ENCODE measurements at places on chromosomes 2 and 18.

GRCh38 chr2:239714116-239714515 is 311.0 kb downstream of the NDUFA10 start:
- DNase-seq = no peak

GRCh38 chr2:23571085-23571484 is 186.1 kb downstream of the KLHL29 start:
- no peak for DNase-seq

GRCh38 chr2:159186462-159186861 is 100.0 kb downstream of the WDSUB1 start:
- DNase-seq = no peak

DNA sequence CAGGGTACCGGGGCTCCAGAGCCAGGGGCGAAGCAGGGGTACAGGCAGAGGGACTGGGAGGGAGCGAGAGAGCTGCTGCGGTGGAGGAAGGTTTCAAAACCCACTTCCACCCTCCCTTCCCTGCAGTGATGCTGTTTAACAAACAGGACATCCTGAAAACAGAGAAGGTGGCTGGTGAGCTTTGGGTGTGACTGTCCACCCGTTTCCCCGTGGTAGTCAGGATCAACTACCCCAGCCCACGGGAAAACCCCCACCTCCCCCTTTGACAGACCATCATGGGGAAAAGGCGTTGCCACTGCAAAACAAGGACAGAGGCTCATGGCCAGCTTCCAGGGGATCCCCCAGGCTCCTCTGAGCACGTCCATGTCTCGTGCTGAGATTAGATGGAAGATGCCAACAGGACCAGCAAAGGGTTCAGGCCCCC is 12.9 kb downstream of the TMEM185B start:
- no peak for DNase-seq

DNA sequence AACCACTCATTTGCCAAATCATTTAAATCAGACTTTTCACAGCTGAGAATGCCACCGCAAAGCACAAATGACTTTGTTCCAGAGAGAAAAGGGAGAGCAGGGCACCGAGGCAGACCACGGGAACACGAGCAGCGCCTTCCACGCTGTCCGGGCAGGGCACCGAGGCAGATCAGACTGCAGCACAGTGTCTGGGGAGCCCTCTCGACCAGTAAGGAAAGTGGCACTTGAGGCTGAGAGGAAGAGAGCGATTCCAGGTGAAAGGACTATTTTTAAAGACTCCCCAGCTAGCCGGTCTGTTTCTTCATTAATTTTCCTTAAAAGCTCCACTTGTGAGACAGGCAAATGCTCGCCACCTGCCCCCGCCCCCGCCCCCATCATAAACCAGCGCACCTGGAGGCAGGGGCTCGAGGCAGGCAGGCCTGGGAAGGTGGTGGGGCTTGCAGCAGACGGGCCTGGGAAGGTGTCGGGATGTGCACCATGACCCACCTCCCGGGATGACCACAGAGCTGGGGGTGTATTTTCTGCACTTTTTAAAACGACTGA is 80.9 kb upstream of the CTDP1 start:
- DNase-seq = no peak

GRCh38 chr2:174343343-174343622 is 8.5 kb downstream of the SP9 start:
- no peak for DNase-seq

GRCh38 chr18:45935591-45936335 is 31.4 kb downstream of the EPG5 start:
- no peak for DNase-seq

DNA sequence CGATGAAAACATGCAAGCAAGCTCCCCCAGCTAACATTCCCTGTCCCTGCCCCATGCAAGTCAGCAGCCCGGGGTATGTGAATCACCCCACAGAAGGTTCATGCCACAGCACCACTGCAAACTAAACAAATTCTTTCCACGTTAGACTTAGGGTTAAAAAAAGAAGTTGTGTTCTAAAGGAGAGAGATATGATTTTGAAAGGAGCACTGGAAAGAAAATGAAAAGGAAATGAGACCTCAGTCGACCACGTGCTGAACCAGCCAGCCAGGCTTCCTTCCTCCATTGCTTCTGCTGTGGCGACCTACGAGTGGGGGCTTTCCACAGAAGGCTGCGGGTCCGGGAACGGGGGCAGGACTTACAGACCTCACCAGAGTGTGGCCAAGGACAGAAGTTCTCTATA is 52.0 kb downstream of the ARL4C start:
- DNase-seq = peak; percentile 35

DNA sequence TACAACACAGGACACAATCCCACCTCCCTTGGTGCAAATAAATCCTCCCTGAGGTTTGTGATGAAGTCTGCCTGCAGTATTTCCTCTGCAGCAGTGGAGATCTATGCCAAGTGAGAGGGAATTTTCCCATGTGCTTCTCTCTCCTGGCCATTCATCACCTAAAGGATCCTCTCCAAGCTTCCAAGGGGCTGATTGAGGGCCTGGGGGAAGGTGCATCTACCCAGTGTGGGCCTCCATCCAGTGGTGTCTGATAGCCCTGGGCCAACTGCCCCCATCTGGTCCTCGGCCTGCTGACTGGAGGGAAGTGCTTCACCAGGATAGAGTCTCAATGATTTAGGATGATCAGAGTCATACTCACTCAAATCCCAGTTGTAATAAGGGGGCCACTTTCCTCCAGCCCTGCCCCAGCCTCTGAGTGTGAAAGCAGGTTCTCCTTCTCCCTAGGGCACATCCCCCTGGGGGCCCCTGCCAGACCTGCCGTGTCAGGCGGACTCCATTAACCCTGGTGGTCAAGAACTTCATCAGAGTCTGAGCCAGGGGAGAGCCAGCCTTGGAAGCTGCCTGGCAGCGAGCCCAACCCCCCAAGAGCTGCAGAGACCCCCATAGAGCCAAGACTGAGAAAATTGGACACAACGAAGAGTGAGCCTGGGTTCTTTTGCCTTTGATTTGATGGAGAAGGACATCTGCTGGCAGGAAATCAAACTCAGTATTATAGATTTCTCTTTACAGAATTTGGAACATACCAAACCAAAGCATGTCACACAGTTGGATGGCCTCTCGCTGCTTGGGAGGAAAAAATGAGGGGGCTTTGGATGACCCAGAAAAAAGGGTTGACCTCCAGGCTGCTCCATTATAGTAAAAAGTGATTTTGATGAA is 509.6 kb downstream of the CMPK2 start:
- no peak for DNase-seq

GRCh38 chr2:167960089-167960747 is 287.2 kb downstream of the STK39 start:
- no peak for DNase-seq

- no peak for DNase-seq
Measured at GRCh38 chr2:37506407-37507050, 162.1 kb downstream of the QPCT start.

- no peak for DNase-seq
Measured at GRCh38 chr2:141501752-141502151, 629.1 kb downstream of the LRP1B start.

GRCh38 chr18:63997606-63998005 is 27.7 kb downstream of the SERPINB8 start:
- no peak for DNase-seq

DNA sequence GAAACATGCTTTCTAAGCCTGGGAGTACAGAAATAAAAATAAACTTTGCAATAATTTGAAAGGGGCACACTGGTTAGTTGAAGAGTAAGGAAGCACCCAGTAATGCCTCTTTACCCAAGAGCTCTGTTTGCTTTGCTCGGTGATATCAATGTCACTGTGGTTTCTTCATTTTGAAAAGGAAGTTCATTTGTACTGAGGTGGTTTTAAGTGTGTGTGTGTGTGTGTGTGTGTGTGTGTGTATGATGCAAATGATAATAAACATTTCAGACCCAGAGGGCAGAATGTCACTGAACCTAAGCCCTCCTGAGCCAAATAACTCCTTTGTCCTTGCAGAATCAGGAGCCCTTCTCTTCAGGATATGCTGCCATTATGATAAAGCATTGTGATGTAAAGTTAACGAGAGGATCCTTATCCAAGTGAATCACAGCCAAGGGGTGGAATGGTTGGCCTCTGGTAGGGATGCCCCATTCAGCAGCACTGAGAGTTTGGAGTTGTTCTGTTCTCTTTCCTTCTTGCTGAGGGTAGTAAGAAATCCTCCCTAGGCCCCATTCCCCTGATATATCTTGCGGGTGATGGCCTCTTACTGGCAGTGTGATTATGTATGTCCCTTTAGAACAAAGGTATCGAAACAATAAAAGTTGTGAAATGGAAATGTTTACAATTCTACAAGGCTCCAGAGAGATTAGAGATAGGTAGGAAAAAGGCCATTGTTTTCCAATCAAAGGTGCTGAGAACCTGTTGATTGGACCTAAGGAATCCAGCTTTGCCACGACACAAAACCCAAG is 7.6 kb downstream of the ITGA6 start:
- DNase-seq = no peak

GRCh38 chr2:121454549-121455090 is 76.1 kb upstream of the RNU4ATAC start:
- no peak for DNase-seq

- DNase-seq = no peak
Measured at GRCh38 chr18:66138642-66139041, 387.8 kb downstream of the CDH7 start.

DNA sequence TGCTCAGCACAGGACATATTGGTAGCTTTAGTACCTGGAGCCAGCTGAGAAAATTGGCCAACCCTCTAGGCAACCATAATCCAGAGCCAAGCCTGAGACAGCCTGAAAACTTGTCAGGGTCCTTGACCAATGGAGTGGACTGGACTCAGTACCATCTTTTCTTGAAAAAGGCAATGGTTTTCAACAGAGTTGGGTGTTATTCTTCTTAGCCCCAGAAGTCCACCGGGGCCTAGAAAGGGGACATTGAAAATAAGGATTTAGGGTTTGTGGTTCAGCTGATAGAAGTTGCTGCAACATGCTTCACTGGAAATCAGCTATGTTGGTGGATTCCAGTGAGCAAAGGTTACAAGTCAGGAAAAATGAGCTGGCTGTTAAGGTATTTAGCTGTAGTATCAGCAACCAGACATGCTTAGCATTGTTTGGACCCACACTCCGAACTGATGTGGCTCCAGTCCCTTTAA is 22.1 kb upstream of the CNOT11 start:
- DNase-seq = no peak

DNA sequence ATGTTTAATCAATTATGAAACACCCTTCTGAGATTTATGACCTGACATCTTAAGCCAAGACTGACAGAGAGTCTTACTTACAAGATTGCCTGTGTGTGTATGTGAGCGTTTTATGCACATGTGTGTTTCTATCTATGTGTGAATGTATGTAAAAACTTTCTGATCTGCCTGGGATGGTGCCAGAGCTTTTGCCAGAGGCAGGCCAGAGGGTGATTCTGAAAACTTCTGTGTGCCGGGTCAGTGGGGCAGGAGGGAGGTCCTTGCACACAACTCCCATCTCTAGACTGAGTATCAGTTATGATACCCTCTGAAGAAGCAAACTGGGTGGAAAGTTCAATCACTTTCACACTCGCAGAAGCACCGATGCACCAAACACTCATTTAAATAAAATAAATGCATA is 335.0 kb upstream of the NT5C1B start:
- DNase-seq = no peak

DNA sequence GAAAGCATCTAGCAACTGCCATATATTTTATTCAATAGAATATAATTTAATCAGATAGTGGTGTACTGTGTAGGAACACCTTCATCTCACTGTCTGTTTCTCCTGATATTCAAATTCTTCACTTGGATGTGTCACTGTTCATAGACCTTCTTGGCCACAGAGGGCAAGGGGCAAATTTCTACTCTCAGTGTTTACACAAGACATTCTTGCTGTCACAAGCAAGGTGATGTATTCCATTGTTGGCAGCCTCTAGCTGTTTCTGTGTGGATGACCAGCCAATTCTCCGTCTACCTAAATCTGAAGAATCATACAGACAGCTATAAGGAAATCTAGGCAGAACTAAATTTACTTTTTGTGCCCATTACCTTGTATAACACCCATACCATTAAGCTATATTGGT is 948.3 kb downstream of the CNTNAP5 start:
- DNase-seq = no peak

GRCh38 chr2:122100756-122101155 is 345.3 kb downstream of the TSN start:
- no peak for DNase-seq

- no peak for DNase-seq
Measured at GRCh38 chr2:129797489-129798300, 181.8 kb upstream of the RAB6C start.

GRCh38 chr2:233179848-233180366 is 71.6 kb upstream of the ATG16L1 start:
- no peak for DNase-seq

DNA sequence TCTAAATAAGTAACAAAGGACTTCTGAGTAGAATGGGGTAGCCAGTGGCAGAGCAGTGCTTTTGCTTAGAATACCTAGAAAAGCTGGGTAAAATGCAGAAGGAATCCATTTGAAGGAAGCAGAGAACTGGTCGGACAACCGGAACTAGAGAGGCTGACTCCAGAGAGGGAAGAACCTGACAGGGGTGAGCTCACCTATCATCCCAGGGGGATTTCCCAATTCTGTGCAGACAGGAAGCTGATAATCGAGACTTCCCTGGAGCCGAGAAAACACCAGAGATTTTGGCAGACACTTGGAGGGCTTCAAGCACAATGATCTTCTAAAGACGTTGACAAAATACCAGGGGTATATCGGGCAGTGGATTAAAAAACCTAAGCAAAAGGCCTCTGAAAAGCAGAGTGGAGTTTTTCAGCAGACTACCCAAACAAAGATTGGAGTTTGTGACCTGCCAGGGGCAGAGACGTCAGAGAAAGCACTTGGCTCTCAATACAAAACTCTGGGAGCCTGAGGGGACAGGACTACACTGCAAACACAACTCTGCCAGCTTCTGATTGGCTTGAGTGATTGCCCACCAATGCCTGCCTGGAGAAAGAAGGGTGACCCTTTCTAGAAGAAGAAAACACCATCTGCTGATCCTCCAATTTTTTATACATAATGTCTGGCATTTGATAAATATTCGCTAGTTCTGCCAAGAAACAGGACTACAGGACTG is 67.5 kb upstream of the TTN start:
- DNase-seq = no peak
